ENCODE measurements at places on chromosomes 6 and 20.

DNA sequence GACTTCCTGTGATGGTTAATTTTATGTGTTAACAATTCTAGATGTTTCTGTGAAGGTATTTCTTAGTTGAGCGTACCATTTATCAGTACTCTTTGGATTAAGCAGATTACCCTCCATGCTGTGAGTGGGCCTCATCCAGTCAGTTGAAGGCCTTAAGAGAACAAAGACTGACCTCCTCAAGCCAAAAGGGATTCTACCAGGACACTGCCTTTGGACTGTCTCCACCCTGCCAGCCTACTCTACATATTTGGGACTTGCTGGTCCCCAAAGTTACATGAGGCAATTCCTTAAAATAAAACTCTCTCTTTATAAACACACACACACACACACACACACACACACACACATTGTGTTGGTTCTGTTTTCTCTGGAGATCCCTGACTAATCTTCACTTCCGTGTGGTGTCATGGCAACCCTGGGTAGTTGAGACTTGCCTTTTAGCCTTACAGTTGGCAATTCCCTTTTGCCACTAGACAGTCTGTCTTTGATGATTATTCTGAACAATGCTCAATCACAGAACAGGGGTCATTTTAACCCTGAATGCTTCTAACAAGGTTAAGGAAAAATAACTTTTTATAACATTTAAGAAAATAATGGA is 32.2 kb downstream of the MRAP2 start:
- no peak for DNase-seq

DNA sequence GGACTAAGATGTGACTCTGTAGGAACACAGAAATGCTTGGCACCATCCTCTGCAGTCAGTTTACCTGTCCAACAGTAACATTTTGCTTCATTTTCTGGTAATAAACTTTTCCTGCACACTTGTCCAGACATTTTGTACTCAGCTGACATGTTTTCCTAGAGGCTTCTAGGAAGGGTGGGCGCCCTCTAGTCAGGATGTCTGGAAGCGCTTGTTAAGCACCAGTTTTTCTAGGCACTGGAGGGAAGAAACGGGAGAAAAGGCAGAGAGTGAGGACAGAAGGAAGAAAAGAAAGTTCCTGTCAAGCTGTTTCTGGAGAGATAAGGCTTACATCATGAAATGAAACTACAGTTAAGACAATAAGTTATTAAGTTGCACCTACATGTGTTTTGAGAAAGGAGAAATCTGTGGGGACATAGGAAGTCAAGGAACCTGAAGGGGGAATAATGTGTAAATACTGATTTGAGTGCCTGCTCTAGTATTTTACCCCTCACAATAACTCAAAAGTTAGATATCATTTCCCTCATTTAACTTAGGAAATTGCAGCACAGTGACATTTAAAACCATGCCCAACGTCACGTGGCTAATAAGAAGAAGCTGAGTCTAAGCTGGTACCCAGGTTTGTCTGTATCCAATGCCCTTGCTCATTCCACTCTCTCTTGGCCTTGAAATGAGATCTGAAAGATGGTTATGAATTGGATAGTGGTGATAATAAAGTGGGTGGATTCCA is 42.7 kb upstream of the TNFRSF21 start:
- no peak for DNase-seq

DNA sequence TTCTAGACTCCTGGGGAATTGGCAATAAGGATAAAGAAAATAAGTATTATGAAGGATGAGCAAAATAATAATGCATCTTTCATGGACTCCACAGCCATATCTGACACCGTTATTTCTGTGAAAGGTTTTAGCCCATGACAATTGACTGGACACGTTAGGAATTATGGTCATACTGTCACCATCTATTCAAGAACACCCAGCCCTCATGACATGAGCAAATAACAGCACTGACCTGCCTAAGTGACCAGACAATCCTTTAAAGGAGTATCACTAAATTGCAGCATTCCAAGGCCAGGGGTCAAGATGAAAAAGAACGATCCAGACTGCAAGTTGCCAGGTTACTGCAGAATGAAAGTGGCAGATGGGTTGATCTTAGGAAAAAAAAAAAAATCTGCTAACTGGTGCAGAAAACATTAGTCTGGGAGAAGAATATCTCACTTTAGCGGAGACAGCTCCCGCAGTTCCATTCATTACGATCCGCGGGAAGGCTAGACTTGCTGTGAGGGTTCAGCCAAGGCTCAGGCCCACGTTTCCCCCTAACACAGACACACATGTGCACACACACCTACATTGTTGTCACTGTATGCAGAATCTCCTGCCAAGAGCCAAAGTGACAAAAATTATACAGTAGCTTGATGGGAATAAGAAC is 237.7 kb upstream of the AGPAT4 start:
- DNase-seq, result no peak

GRCh38 chr6:165849534-165850430 is 186.7 kb upstream of the PDE10A start:
- no peak for DNase-seq

DNA sequence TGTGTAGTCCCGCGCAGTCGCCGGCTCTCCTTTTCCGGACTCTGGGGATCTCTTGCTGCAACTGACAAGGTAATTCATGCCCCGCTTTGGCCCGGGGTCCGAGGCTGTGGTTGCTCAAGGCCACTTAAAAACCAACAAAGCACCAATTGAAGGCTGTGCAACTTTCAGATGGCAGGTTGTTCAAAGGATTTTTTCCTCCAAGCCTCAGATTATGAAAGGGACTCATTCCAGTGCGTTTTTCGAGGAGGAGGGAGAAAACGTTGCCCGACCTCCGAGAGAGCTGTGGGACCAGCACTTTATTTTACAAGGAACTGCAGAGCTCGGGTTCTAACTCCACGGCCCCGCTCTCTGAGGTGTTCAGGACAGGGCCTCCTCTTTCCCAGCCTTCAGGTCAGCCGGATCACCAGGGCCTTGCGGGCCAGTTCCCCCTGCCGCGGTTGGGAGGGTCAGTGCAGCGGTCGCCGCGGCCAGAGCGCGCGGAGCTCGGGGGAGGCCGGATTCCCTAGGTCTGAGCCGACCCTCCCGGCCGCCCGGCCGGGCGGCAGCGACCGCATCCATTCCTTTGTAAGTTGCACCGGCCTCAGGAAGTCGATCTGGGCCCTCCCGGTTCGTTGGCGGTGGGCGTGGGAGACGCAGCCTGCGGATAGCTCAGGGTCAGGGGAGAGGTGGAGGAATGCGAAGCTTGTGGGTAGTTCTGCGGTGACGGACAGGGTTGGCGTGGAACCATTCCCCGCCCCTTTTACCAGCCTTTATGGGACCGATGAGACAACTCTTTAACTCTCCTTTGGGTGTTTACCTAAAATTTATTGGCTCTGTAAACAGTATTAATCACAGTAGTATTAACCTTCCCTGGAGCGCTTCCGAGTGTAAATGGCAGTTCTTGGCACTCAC is 1.6 kb downstream of the UTRN start:
- peak; percentile 61 for DNase-seq

DNA sequence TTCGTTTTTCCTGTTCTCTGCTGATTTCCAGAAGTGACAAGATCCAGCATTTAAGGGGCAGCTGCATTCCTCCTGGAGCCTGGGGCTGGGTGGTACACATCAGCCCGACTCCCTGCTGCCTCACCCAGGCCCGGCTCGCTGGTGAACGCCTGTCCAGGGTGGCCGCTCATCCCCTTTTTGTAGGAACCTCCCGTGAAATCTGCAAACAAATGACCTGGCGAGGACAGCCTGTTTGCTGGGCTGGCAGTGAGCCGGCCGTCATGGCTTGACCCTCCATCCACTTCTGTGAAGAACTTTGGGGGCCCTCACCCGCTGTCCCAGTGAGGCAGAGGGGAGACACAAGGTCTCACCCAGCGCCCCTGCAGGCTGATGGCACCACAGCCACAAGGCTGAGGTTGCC is 39.0 kb downstream of the PYGB start:
- DNase-seq, result no peak

DNA sequence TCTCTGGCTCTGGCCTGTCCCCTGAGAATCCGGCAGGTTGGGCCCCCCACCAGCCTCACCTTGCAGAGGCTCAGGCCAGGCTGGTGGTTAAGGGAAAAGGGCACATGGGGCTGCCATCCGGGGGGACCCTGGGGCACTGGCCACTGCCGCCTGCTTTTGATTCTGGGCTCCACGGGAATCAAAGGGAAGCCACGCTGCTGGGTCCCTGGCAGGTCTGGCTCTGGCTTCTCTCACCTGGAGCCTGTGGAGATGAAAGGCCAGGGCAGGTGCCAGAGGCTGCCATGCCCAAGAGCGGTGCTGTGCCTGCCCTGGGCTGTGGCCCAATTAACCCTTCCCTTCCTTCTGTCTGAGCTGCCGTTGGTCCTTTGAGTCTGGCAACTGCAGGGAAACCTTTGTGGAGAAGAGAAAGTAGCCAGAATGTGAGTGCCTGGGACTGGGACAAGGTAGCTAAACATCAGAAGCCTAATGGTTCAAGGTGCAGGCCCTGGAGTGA is 9.4 kb upstream of the CDH22 start:
- no peak for DNase-seq

DNA sequence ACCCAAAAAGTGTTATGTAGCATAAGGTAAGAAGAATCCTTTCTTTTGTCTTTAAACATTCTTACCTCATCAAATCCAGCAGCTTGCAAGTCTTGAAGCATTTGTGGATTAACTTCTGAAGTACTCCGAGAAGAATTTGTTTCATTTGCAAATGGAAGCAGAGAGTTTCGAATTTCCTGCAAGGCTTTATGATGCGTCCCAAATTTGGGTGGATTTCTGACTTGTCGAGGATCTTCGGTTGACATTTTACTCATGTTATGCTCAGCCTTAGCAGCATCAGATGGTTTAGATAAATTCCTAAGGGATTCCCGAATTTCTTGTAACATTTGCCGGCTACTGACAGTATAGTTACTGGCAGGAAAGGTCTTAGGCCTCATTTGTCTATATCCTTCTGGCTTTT is 16.2 kb downstream of the LATS1 start:
- DNase-seq, result no peak

DNA sequence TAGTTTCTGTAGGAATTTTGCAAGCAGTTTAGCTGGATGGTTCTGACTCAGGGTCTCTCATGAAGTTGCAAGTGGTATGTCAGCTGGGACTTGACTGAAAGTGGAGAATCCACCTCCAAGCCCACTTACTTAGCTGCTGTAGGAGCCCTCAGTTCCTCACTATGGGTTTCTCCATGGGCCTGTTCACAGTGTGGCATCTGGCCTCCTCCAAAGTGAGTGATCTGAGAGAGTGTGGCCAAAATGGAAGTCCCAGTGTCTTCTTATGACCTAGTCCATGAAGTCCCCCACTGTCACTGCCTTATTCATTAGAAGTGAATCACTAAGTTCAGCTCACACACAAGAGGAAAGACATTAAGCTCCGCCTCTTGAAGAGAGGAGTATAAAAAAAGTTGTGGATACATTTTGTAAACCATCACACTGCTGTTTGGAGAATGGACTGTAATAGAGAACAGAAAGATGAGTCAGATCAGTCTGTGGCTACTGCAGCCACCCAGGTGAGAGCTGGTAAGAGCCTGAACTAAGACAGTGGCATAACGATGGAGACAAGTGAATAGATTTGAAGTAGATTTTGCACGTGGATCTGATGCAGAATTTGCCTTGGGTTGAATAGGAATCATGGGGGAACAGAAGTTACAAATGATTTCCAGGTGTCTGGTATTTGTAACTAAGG is 4.9 kb upstream of the NELFCD start:
- DNase-seq, result no peak

GRCh38 chr6:75800133-75800532 is 51.1 kb downstream of the MYO6 start:
- no peak for DNase-seq

DNA sequence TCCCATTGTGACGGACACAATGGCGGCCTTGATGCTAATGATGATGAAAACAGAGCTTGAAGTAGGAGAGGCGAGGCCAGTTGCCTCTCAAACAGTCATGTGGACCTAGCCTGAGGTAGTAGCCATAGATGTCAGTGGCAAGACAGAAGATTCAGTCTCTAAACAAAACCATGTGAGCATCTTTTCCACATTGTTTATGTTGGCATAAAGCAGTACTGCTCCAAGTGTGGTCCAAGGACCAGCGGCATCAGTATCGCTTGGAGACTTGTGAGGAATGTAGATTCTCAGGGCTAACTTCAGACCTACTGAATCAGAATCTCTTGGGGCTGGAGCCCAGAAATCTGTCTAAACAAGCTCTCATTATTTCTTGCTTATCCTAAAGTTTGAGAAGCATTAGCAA is 312.8 kb upstream of the JAG1 start:
- DNase-seq, result no peak

DNA sequence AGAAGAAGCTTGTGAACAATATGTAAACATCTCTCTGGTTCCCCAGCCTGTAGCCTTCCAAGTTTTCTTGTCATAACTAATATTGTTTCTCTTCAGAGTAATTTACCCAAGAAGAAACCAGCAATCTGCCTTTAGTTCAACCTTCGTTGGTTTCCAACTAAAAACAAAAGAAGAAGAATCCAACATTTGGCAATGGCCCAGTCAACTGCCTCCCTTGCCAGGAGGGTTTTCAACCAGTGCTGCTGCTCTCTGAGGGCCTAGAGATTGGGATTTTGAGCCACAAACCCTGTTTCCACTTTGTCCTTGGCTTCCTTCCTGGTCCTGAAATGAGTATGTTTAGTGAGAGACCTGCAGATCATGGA is 395.8 kb upstream of the CNR1 start:
- DNase-seq, result no peak

- DNase-seq, result peak; percentile 86
Measured at GRCh38 chr6:75285283-75285639, 669 bp upstream of the TMEM30A start.

DNA sequence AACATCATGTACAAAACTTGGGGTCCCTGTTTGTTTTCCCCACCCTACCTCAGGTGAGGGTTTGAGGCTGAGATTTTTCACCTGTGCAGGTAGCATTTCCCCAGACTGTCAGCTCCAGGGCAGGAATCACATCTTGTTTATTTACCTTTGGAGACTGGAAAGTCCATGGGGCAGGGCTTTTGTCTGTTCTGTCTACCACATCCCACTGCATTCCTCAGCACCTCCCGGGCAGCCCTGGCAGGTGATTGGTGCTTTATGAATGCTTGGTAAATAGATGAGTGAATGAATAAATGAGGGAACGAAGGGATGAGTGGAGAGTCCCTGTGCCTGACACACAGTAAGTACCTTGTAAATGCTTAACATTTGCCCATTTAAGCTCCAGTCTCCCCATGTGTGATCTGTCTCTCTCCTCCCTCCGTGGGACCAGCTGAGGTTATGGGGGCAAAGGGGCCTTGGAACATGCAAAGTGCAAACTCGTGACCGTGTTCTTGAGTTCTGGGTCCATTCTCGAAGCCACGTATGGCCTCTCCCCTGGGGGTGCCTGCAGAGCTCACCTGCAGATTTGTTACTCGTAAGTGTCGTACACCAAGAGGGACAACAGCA is 69.7 kb upstream of the PMEPA1 start:
- DNase-seq, result no peak

GRCh38 chr6:98039904-98040607 is 757.0 kb upstream of the MMS22L start:
- DNase-seq, result no peak

Measured in AML-193 (cell line).